HFFc6 (cell line): ENCODE measurements at places on chromosomes 3 and 15. TPM values are rescaled to one million over a fixed set of nuclear protein-coding genes. Genes with fewer than 3 reads are reported as not detected.

MESD gene
- total RNA-seq, result 31.8 to 35.5 TPM (median 34.5 TPM) in 3 replicates

TSC22D2 gene
- 45.5 and 62.1 TPM in 2 replicates for total RNA-seq

SHC4 gene
- total RNA-seq, result 2.1 to 4.1 TPM (median 2.5 TPM) in 3 replicates

SEC22A gene
- total RNA-seq, result 14.3 to 19.5 TPM (median 17.5 TPM) in 3 replicates
